ENCODE measurements at places on chromosomes 16 and 17. TPM values are rescaled to one million over a fixed set of nuclear protein-coding genes. Genes with fewer than 3 reads are reported as not detected.

DNA sequence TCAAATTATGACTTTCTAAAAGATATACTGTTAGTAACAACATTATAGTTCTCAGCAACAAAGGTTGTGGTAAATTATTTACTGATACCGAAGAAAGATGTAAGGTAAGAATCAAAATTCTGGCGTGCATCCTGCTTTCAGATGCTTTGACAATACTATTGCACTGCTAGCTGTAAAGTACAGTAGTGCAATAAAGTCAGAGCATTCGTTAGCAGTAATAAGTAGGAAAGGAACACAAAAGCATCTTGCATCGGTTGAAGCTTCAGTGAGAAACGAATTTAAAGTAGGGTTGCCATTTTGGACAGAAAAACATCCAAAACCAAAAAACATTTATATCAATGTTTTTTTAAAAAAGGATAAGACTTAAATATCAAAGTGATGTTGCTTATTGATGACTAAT, 4.0 kb downstream of the SKA2 start:
- no peak for DNase-seq

DNA sequence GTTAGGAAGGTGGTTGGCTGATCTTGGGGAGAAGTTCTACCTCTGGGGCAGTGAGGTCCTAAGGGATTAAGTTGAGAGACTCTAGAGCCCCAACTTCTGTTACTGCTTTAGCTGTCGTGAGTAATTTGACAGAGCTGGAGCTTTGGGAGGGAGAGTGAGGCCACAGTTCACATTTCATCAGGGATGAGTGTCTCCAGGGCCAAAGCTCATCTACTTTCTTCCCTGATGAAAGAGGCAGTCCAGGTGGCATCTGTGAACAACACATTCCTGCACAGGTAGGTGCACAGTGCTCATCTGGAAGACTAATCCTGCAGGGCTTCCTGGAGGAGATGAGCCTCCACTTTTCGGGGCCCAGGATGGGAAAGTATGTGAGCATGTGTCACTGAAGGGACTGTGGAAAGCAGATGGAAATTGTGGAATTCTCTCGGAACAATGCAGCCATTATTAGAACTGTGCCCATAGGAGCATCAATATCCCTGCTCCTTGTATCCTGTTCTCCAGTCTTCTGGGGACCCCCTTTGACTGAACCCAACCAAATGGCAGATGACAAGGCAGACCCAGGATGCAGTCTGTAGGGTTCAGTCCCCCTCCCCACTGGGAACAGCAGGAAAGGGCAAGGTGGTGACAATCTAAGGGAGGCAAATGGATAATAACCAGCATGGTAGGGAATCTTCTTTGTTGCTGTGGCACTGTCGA, 9.0 kb downstream of the DYNLL2 start:
- no peak for DNase-seq

DNA sequence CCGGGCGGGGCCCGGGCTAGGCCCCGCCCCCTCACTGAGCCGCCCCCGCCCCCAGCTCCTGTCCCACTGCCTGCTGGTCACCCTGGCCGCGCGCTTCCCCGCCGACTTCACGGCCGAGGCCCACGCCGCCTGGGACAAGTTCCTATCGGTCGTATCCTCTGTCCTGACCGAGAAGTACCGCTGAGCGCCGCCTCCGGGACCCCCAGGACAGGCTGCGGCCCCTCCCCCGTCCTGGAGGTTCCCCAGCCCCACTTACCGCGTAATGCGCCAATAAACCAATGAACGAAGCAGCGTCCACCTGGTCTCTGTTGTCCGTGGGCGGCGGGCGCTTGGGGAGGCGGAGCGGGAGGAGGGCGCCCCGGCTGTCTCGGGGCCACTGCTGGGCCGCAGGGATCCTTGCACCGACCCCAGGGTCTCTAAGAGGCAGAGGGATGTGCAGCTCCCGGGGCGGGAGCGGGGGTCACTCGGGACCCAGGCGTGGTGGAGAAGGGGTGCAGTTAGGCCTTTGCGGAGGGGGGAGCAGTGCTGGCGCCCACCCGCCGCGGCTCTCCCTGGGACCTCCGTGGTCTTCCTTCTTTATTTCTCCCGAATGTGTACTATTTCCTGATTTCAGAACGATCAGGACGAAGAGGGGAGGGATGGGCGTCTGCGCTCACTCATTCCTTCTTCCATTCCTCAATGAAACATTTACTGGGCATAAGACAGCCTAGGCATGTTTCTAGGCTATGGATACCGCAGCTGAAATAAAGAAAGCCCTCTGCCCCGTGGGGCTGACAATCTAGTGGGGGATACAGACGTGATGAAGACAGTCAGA, 2.0 kb downstream of the HBZ start:
- DNase-seq = no peak

DNA sequence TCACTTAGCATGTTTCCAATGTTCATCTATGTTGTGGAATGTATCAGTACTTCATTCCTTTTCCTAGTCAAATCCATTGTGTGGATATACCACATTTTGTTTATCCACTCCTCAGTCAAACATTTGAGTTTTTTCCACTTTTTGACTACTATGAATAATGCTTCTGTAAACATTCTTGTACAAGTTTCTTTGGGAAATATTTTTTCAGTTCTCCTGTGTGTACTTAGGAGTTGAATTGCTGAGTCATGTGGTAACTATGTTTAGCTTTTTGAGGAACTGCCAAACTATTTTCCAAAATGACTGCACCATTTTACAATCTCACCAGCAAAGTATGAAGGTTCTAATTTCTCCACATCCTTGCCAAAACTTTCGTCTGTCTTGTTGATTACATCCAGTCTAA, 223.7 kb upstream of the AXIN2 start:
- no peak for DNase-seq

GRCh38 chr16:86923656-86924055, 345.3 kb downstream of the FOXL1 start:
- DNase-seq = no peak

The ABCC12 gene
- 0.08 TPM for total RNA-seq

The PDILT gene
- not detected for total RNA-seq

The COL1A1 gene
- 19.3 TPM for total RNA-seq

The OR2C1 gene
- not detected for total RNA-seq

The PRAC2 gene
- total RNA-seq = not detected

The FOXN1 gene
- total RNA-seq = not detected

Measured in left lobe of liver (tissue), 2 donors.